Lung microvascular endothelial cell (primary cell): ENCODE measurements at places on chromosomes 5 and 9. TPM values are rescaled to one million over a fixed set of nuclear protein-coding genes. Genes with fewer than 3 reads are reported as not detected.

FLT4 gene
- total RNA-seq = 156 and 289 TPM in 2 replicates

LECT2 gene
- not detected in 2 replicates for total RNA-seq

LHX2 gene
- total RNA-seq = not detected in 2 replicates

CHSY3 gene
- 2.8 and 3.4 TPM in 2 replicates for total RNA-seq

LRRTM2 gene
- 0.40 and 1.3 TPM in 2 replicates for total RNA-seq

- no peak for DNase-seq
These were observed 18.0 kb downstream of the ORM2 start for GRCh38 chr9:114347675-114348074.

DNA sequence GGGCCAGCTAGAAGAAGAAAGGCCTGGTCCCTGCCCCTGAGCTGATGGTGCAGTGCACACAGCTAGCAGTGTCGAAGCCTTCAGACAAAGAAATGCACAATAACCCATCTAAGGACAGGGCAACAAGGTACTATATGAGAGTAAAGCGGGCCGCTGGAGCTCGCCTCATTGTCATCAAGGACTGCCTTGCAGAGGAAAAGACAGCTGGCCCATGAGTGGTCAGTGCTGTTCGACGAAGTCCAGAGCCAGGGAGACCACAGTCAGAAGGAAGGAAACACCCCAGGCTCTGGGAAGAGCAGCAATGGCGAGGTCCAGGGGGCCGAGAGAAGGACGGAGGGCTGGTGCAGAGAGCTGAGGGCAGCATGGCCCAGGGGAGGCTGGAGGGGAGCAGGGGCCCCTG is 17.3 kb downstream of the ATPSCKMT start:
- DNase-seq = no peak

DNA sequence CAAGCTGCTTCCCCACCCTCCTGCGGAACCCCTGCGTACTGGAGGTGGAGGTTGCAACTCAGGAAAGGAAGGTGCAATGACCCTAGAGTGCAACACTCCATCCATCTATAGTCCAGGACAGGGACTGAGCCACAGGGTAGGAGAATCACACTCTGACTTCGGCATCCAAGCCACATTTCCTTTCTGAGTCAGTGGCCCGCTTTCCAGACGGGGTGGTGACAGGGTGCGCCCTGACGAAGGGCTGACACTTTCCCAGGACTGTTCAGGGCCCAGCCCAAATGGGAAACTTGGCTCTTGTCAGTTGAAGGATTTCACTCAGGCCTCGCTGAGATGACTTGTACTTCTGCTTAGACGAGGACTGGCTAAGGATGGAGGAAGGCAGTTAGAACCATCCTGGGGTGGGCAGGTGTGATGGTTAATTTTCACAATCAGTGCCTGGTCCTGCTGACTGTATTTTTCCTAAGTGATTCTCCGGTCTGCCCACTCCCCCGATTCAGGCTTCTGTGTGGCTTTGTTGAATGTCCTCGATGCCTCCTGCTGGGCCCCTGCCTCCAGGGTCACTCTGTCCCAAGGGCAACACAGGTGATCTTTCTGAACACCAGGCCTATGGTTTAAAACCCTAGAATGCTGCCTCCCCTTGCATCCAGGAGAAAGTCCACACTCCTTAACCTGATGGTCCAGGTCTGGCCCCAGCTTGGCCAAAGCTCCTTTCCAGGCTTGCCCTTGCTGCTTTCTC is 228.1 kb downstream of the FSTL4 start:
- no peak for DNase-seq

- no peak for DNase-seq
These were observed 13.4 kb upstream of the HABP4 start for GRCh38 chr9:96436456-96437126.

DNA sequence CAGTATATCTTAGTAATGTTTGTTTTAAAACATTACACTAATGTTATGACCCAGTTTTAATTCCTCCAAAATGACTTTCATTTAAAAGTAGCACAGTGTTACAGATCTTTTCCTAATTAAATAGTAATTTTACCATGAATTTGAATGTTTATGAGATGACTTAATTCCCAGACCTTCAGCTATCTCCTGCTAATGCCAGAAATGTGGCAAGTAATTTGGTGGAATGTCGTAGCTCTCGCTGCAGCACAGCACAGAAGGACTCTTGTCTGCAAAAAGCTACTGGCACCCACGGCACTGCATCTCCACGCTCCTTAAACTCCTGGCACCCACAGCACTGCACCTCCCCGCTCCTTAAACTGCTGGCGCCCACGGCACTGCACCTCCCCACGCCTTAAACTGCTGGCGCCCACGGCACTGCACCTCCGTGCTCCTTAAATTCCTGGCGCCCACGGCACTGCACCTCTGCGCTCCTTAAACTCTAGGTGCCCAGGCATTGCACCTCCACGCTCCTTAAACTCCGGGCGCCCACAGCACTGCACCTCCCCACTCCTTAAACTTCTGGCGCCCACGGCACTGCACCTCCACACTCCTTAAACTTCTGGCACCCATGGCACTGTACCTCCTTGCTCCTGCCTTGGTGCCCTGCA is 163.1 kb downstream of the CDK5RAP2 start:
- no peak for DNase-seq

DNA sequence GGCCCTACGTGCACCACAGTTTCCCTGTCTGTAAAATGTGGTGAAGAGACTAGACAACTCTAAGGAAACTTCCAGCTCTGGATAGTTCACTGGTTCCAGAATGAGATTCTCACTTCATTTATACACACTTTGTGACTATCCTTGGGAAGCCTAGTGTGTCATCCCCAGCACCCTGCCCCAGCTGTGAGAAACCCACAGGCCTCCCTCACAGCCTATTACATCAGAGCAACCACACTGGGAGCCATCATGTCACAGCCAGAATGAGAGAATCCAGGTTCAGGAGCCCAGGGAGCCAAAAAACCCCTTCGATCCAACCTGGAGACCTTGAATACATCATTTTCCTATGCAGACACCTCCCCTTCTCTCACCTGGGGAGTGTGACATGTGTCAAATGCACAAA is 21.0 kb upstream of the HAND1 start:
- no peak for DNase-seq

GRCh38 chr5:171632616-171633015 is 153.0 kb upstream of the SMIM23 start:
- DNase-seq = no peak

DNA sequence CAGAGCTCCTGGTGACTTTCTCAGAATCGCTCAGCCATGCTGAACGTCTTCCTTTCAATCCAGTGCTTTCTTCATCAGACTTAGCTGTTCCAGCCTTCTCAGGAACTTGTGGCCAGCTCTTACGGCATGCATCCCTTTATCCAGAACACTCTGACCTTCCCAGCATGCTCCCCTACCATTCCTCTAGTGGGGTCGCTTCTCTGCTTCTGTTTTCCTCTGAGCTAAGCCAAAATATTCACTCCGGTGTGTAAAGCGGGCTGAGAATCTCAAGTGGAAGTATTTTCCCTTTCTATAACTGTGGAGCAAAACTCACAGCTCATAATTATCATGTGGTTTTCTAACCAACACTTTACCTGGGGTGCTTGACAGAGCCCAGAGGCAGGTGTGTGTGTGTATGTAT is 6.2 kb downstream of the DCANP1 start:
- DNase-seq = no peak

GRCh38 chr9:89592963-89593726 is 11.7 kb upstream of the GADD45G start:
- DNase-seq = no peak

GRCh38 chr9:131043087-131043486 is 34.1 kb downstream of the LAMC3 start:
- DNase-seq = no peak

DNA sequence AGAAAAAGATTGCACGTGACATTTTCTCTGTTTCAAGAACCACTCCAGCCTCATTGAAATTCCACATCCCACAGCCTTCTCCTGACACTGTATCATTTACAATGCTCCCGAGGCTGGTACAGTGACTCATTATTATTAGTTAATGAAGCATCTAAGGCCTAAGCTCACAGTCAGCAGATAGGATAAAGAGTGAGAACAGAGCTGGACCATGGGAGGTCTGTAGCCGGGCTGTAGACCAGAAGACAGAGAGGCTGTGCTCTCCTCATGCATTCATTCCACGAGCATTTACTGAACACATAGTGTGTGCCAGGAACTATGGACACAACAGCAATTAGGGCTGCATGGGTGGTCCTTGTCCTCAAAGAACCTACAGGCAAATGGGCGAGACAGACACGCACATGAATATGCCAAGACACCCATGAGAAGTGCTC is 47.3 kb upstream of the GALNT10 start:
- DNase-seq = no peak

DNA sequence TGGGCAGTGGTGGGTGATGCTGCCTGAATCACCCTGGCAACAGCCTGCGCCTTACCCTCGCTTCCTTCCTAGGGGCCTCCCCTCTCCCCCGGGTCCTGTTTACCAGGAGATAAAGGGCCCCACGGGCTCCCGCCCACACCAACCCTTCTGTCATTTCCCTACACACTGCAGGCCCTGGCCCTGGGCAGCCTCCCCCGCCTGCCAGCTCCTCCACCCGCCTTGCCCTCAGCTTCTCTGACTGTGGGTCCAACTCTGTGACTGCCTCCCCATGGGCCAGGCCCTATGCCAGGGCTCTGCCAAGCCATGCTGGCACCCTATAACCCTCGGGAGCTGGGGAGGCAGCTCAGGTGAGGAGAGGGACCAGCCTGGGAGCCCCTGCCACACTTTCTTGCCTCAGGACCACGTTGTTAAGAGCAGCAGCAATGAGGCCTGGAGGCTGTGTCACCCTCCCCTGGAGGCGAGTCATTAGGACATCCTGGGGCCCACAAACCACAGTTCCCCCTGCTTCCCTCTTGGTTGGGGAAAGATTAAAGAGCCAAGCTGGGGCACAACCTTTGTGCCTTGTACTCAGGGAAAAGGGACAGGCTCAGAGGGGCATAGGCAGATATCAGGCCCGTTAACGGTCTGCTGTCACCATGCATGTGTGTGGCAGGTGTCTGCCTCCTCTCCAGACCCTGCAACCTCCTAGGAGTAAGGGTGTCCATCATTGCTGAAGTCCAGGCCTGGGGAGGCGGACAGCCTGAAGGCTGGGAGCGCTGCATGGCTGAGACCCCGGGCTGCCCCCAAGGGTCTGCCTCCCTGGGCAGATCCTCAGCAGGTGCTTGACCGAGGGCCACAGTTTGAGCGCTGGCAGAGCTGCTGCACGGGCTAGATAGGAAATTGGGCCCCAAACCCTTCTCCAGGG is 2.8 kb downstream of the MGAT4B start:
- DNase-seq = peak; percentile 48

DNA sequence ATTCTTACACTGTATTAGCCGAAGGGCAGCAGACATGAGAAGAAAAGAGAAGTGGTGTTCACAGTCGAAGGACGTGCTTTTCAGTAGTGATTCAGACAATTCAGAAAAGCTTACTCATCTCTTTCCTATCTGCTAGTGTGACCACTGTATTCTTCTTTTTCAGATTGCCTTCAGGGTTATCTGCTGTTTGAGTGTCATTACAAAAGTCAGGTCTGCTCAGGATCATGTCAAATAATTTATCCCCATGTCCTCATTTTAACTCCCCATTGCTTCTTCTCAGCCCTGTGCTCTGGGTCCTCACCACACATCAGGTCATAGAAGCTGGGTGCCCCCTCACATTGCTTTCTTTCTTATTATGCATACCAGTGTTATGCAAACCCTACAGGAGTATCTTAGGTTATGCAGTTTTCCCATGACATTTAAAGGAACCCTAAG is 394.0 kb downstream of the CETN3 start:
- no peak for DNase-seq

GRCh38 chr5:92849756-92850155 is 731.3 kb downstream of the NR2F1-AS1 start:
- DNase-seq = no peak

DNA sequence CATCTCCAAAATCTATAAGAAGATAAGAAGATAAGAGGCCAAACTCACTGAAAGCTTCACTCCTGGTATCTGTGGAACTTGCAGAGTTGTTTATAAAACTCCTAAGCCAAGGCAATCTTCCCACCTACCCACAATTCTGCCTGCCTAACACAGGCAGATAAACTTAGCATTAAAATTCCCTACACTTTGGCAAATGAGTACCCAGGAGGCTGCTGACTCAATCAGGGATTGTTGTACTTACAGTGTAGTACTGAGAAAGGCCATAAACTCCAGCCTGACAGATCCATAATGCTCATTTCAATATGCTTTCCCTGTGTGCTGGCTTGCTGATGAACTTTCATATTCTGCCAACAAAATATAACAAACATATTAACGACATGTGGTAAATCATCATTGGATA is 725.2 kb downstream of the BRINP1 start:
- DNase-seq = no peak
